ENCODE measurements at places on chromosomes 1 and 21.

DNA sequence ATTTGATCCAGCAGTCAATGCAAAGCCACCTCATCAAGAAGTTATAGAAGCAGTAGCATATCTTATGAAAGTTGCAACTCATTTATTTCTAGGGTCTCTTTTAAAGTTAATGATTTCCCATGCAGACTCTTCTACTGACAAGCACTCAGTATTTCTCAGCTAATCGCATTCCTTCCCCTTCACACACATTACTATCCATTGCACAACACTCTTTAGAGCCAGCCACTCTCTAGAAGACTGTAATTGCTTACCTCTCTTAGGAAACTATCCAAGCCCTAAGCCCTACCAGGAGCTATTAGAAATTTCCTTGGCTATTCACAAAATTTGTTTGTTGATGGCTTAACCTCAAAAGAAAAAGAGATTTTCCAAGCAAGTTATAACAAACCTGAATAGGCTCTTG is 106.0 kb downstream of the ADAMTS1 start:
- no peak for DNase-seq

GRCh38 chr1:194342484-194343262 is 1156.3 kb upstream of the B3GALT2 start:
- DNase-seq, result no peak

DNA sequence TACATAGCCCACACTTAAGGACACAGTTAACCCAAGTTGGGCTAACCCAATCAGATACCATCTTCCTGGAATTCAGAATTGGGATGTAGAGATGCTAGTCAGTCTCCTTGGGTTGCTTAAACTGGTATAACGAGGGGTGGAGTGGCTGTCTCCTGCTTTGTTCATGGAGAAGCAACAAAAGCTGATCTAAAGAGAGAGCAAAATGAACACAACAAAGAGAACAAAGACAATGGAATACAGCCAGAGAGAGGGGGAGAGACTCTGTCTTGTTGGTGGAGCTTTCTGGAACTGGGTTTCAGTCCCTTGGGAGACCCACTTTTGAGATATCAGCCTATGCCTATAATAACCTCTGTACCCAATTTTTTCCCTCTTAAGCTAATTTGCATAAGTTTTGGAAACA is 138.1 kb downstream of the ATG4C start:
- DNase-seq, result no peak

GRCh38 chr1:183210681-183211080 is 24.6 kb downstream of the LAMC2 start:
- no peak for DNase-seq

DNA sequence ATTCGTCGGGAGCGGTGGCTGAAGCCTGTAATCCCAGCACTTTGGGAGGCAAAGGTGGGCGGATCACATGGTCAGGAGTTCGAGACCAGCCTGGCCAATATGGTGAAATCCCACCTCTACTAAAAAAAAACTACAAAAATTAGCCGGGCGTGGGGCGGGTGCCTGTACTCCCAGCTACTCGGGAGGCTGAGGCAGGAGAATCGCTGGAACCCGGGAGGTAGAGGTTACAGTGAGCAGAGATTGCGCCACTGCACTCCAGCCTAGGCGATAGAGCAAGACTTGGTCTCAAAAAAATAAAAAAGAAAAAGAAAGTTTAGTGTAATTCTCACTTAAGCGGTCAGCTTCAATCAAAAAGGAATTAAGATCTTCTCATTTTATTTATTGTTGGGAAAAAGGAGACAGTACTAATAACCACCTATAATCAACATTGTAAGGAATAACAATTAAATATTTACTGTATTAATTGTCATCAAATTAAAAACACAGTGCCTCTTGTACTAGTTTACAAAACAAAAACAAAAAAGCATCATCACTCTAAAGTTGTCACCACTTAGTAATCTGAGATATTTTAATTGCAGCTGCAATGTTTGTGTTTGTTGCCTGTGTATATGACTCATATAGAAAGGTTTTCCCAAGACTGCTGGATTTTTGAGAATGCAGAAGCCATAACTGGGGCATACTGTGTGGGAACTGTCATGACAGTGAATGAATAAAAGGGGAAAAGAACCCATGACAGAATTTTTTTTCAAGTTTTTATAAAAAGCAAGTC is 3.7 kb downstream of the FBXO42 start:
- DNase-seq, result no peak

GRCh38 chr1:83641206-83641658 is 357.7 kb downstream of the TTLL7 start:
- DNase-seq, result no peak

GRCh38 chr1:237938553-237938952 is 47.8 kb upstream of the ZP4 start:
- no peak for DNase-seq

GRCh38 chr1:159144571-159144970 is 26.8 kb upstream of the CADM3 start:
- no peak for DNase-seq

Data from stimulated activated CD4-positive, alpha-beta T cell treated with anti-CD3 and anti-CD28 coated beads, Interleukin-12 subunit alpha, Interleukin-12 subunit beta, amount 100 ng/mL, for 24 hours (primary cell).